EL (cell line): ENCODE measurements at places on chromosomes 3 and 15.

DNA sequence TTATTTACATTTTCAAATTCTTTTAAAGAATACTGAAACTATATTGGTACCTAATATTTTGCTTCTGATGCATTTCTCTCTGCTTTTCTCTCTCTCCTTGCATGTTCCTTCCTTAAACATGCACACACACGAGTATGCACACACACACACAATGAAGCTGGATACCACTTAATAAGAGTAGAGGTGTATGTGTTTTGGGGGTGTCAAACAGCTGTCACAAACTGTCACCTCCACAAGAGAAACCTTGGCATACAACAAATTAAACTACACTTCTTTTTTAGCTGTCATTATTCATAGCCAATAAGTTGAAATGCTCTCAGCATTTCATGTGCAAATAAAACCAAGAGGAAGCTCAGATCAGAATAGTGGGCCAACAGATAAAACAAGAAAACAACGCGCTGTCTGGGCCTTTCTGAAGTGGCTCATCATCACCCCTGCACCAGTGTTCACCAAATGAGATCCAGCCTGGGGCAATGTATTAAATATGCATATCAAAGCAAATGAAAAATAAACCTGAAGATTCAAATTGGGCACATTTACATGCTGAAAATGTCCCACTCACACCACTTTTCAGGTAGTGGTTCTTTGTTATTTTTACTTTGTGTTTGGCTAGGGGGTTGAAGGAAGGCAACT is 9.7 kb downstream of the MEIS2 start:
- no peak for DNase-seq

DNA sequence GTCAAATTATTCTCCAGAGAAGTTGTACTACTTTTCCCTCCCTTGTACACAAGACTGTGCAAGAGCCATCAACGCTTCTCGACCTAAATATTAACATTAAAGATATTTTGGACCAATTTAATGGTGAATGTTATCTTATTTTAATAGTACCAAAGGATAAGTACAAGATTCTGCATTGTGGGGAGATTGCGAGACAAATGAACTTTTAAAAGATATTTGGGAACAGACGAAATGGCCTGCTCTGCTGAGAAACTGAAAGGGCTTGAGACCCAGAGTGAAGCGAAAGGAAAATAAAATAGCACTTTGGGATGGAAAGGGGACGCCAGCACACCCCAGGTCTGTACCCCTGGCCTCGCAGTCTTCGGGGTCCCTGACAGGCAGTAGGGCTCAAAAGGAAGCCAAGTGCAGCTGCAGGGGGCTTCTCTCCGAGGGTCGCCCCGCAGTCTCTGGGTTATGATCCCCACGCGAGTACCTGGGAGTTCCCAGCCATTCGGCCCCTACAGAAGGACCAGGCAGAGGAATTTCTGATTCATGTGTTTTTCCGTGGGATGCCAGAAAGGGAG is 97.6 kb upstream of the VGLL3 start:
- no peak for DNase-seq

GRCh38 chr15:98596885-98597392 is 51.4 kb upstream of the IGF1R start:
- DNase-seq = no peak

DNA sequence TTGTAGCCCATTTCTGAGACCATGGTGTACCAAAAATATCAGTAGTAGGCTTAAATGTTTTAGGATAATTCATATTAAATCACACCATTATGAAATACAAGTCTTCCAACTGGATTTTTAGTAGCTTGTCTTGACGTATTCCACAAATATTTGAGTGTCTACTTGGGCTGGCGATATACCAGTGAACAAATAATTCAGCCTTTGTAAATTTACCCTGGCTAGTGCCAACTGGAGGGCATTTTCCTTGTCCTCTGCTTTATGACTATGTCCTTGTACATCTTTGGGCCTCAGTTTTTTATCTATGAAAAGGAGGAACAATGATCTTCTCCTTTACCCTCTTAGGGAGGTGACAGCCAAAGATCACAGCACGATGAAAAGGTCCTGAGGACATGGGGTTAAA is 114.8 kb downstream of the FRMD4B start:
- no peak for DNase-seq

DNA sequence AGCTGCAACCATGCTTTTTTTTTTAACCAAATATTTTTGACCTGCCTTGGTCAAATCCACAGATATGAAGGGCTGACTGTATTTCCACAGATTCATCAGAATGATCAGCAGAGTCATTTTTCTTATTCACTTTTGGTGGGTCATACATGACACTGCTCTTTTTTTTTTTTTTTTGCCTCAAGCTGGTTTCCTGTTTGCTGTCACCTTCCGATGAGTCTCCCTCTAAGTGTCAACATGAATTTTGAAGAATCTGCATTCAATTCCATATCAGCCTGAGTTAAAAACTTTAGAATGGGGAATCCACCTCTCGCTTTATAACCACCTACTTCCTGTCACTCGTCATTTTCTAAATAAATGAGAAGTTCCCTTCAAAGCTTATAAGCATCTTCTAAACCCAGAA is 2.2 kb upstream of the SLC12A8 start:
- DNase-seq = peak; percentile 43

DNA sequence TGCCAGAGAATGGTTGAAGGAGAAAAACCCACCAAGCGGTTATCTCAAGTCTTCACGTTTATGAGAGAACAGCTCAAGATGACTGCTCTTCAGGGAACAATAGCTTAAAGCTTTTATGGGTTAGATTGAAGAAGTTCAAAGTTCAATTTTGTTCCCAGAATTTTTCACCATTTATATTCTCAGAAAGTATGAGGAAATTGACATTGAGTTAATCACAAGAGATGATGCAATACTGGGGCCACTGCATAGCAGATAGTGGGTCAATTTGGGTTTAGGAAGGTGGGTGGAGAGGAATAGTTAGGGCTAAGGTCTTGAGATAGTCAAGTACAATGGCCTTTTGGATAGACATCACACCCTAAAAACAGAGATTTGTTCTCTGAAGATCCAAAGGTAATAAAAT is 539.3 kb downstream of the SQOR start:
- DNase-seq = no peak

GRCh38 chr15:59360305-59360704 is 12.4 kb downstream of the MYO1E start:
- DNase-seq = no peak
